Femur (tissue), 1 donor: ENCODE measurements at places on chromosomes 12 and 14.

DNA sequence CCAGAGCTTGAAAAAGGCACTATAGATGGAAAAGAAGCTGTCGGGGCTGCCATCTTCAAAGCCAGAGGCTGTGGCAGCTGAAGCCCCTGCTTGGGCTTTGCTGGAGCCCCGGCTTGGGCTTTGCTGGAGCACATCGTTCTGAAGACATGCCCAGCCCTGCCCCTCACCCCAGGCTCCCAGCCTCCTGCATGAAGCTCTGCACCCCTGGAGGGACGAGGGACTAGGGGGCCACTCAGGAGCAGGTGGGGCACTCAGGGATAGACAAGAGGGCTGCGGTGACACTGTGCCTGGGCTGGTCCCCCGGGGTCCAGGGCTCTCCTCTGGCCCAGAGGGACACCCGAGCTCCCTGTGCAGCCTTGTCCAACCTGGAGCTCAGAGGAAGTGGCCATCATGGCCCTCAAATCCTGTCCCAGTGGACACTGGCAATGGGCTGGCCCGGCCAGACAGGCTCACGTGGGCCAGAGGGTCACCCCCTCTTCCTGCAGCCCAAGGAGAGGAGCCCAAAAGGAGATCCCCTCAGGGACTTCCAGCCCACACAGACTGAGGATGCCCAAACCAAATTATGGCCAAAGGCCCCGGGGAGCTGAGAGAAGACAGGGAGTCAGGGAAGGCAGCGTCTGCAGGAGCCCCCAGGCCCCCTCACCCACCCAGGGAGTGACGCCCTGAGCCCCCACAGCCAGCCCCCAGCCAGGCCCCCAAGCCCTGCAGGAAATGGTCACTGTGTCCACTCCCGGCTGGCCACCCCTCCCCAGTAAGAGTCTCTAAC lies 23.1 kb upstream of the C14orf180 start:
- peak; percentile 12 for DNase-seq

DNA sequence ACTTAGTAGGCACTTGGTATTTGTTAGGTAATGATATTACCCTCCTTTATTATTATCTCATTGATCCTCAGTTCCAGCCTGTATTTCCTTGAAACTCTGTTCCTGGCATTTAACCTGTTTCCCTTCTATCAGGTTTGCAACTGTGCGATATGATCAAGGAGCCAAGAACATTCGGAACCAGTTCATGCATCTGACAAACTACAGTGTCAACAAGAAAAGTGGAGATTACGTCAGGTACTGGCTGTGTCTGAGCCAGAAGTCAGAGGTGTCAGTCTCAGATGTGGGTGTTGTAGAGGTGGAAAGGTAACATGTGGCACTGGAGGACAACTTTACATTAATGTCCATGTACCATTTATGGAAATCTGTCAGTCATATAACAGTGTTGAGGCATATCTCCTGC lies 56.7 kb downstream of the TTLL5 start:
- no peak for DNase-seq

GRCh38 chr12:61023231-61023630 lies 1237.0 kb upstream of the USP15 start:
- DNase-seq: no peak

- DNase-seq: peak; percentile 7
Observed at GRCh38 chr14:104119488-104120251, 18.7 kb upstream of the KIF26A start.

- no peak for DNase-seq
Observed at GRCh38 chr14:34161351-34162082, 210.6 kb upstream of the EGLN3 start.
